CD4-positive, alpha-beta T cell treated with Interleukin-4 for 1 hour (primary cell): ENCODE measurements at places on chromosomes 1 and 21.

GRCh38 chr1:51833700-51834099 is 44.8 kb downstream of the NRDC start:
- DNase-seq, result no peak

DNA sequence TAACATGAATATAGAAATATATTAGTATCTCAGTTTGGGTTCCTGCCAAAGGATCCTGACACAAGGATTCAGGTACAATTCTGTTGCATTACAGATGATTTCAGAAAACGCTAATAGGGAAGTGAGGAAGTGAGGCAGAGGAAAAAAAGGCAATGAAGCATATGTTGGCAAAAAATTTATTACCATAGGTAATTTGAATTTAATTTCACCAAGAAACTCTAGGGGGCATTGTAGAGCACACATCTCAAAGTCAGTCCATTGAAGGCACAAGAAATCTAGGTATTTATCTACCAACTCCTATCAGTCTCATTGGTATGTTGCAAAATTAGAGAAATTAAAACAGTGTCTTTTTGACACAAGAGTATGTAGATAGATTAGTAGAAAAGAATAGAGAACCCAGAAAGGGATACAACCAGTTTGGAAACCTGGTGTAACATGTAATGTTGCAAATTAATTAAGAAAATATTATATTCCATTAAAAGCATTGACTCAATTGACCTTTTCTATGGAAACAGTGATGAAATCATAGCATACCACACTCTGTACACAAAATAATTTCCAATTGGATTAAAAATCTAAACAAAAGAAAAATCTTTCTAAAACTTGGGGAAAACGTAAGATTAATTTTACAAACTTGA is 104.9 kb upstream of the SNX7 start:
- no peak for DNase-seq

DNA sequence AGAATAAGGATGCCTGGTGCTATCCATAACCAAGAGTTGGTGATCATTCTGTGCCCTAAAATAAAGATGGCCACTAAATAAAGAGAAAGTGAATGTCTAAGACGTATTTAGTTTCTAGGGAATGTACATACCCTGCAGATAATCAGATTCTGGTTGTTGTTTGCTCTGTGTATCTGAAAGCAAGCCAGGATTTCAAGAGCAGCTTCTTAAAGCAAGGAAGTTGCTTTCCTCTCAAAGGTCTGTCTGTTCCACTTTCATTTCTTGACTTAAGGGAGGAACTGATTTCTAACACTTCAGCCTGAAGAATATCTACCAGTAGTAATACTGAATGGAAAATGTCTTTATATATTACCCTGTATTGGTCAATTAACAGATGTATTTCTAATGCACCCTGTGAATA is 88.8 kb downstream of the KIF1B start:
- no peak for DNase-seq

- no peak for DNase-seq
Observed at GRCh38 chr1:210301615-210302000, 27.1 kb upstream of the HHAT start.

DNA sequence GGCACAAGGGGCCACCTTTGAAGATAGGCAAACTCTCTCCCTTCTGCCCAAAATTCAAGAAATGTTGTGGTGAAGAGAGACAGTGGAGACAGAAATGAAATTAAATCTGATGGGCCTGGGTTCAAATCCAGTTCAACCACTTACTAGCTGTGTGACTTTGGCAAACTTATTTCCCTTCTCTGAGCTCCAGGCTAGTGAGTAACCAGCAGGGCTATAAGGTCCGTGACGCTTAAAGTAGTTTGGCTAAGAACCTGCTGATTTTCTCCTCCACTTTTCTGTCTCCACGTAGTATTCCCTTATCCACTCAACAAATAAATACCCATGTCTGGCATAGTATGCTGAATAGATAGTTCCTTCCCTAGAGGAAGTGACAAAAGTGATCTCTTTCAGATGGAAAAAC is 1.9 kb downstream of the SLC2A1 start:
- no peak for DNase-seq

GRCh38 chr1:40936931-40937339 is 42.6 kb upstream of the CTPS1 start:
- DNase-seq, result no peak

DNA sequence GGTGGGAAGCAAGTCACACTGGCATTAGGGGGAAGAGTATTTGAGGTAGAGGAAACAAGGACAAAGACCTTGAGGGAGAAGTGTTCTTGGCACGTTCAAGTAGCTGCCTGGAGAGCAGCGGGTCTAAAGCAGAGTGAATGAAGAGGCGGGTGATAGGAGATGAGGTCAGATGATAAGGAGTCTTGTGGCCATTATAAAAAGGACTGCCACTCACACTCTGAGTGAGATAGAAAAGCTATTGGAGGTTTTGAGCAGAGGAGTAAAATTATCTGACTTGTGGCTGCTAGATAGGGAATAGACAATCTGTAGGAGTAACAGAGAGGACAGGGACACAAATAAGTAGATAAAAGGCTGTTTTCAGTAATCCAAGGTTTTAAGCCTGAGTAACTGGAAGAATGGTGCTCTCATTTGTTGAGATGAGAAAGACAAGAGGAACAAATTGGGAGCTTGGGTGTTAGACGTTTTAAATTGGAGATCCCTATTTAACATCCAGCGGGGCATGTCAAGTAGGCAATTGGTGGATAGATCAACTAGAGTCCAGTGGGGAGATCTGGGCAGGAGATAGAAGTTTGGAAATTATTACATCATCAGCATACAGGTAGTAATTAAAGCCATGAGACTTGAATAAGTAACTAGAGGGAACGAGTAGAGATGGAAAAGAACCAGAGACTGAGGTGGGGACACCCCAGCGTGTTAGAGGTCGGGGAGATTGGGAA is 43.7 kb downstream of the HENMT1 start:
- DNase-seq, result no peak

GRCh38 chr1:31600641-31601040 is 16.8 kb upstream of the HCRTR1 start:
- DNase-seq, result no peak

GRCh38 chr21:33975548-33976081 is 60.0 kb upstream of the ATP5PO start:
- DNase-seq, result peak; percentile 85

DNA sequence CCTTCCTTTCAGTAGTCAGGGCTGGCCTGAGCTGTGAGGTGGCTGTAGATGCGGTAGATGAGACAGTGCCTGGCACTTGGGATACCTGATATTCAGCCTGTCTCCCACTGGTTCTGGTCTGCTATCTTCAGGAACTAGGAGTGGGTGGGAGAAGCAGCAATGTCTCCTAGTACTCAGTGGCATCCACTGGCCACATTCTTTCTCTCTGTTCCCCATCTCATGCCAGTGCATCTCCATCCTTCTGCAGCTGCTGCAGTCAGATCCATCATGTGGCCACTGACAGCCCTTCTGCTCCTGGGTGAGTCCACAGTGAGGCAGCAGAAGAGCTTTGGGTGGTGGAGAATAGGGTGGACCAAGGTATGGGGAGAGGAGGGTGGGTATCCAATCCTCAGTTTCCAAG is 1.1 kb downstream of the FCRLB start:
- no peak for DNase-seq

- DNase-seq, result no peak
Observed at GRCh38 chr1:167648978-167649744, 19.1 kb downstream of the RCSD1 start.

- DNase-seq, result no peak
Observed at GRCh38 chr21:31901315-31901714, 28.5 kb downstream of the HUNK start.

DNA sequence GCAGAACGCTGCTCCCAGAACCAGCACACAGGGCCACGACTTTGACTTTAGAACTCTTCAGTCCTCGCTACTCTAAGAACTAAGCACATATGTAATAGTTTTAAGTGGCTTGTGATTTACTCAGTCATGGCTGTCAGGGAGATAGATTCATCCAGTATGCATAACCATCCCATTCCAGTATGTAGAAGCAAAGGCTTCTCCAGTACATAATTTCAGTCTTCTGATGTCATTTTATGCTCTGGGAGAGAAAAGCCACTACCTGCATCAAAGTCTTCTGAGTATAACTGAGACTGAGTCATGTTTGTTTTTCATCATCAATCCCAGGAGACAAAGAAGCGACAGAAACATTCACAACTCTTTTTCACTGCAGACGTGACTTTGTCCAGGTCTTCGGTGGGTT is 885.7 kb downstream of the PLA2G4A start:
- no peak for DNase-seq

GRCh38 chr1:51063121-51063520 is 38.9 kb upstream of the C1orf185 start:
- no peak for DNase-seq
